WERI-Rb-1 (cell line): ENCODE measurements at places on chromosomes 13 and 19.

DNA sequence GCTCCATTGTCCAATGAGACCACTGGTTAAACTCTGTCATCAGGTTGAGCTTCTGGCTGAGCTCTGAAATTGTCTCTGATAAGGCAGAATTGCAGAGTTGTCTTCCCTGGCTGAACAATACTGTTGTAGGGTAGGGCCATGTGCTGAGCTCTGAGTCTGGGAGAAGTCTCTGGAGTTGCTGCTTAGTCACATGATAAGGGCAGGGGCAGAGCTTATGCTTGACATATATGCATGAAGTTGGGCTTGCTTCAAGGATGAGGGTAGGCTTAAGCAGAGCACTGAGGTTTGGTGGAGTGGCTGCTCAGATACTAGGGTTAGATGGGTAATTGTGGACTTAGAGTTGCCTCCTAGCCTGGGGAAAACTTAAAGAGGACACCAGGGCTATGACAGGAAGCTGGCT lies 946.3 kb upstream of the MIR17HG start:
- DNase-seq = no peak

DNA sequence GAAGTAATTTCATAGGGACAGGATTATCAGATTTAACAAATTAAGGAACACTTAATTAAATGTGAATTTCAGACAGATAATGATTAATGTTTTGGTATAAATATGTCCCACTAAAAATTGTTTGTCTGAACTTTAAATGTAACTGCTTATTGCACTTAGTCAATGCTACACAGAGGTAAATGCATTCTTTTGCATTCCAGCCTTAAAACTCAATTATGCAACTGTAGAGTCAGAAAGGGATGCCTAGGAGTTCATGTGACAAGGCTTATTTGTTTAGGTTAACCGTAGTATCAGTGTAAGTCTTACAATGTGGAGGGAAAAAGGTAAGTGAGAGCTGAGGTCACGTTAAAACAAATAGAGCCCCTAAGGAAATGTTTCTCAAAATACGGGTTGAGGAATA lies 347.2 kb upstream of the ARGLU1 start:
- no peak for DNase-seq

- no peak for DNase-seq
These were observed 621.1 kb upstream of the KLHL1 start for GRCh38 chr13:70729369-70729768.

- DNase-seq = peak; percentile 81
These were observed 11.1 kb downstream of the SLC7A10 start for GRCh38 chr19:33214596-33214995.

- no peak for DNase-seq
These were observed 6.9 kb downstream of the MYPOP start for GRCh38 chr19:45895519-45895972.

GRCh38 chr13:30119476-30119875 lies 187.9 kb downstream of the KATNAL1 start:
- DNase-seq = no peak

DNA sequence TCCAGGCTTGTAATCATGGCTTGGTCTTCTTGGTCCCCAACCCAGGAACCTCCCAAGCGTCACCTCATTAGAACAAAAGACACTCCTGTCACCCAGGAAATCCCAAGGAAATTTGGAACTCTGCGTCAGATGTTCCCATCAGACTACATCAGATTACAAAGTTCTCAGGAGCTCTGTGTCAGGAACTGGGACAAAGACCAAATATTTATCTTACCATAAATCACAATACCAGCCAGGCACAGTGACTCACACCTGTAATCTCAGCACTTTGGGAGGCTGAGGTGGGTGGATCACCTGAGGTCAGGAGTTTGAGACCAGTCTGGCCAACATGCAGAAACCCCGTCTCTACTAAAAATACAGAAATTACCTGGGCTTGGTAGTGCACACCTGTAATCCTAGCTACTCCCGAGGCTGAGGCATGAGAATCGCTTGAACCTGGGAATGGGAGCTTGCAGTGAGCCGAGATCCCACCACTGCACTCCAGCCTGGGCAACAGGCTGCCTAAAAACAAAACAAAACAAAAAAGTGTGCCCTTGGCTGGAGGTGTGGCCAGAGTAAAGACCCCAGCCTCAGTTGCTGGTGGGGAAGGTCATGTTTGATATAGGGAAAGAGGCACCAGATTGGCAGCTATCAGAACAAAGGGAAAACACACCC lies 16.7 kb upstream of the CCDC124 start:
- DNase-seq = no peak

DNA sequence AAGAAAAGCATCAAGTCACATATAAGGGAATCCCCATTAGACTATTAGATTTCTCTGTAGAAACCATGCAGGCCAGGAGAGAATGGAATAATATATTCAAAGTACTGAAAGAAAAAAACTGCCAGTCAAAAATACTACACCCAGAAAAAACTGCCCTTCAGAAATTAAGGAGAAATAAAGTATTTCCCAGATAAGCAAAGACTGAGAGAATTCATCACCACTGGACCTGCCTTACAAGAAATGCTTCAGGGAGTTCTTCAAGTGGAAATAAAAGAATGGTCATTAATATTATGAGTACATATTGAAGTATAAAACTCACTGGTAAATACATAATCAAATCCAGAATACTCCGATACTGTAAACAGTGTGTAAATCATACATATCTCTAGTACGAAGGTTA lies 35.9 kb downstream of the VWA8 start:
- DNase-seq = no peak

- peak; percentile 12 for DNase-seq
These were observed 29.0 kb upstream of the NBEA start for GRCh38 chr13:34913040-34913439.

DNA sequence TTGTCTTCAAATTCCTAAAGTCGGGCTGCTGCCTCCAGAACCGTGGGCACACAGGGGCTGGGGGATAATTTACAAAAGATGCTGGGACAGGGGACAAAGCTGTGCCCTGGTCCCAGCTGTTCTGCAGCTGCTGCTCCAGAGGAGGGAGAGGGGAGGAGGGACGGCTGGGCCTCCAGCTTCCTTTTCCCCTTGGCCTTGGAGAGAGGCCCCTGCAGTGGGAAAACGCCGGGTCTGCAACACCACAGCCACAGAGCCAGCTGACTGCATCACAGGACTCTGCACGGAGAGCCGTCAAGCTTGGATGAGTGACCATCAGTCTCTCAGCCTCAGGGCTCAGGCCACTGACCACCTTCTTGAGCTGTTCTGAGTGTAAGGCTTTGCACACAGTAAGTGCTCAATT lies 6.1 kb downstream of the DOCK6 start:
- DNase-seq = no peak

DNA sequence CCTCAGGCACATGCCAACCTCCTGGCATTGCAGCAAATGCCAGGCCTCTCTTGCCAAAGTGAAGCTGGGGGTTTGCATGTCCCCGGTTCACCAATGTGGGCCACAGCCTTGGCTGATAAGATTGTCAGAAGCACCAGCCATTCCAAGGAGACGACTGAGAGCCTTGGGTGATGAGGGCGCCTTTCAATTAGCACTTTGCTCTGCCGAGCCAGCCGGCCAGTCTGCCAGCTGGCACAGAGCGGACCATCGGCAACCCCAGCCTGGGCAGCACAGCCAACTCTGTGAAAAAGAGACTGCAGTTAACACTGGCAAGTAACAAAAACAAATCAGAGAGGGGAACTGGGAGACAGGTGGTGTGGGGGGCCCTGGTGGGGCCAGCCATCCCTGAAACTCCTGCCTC lies 67.3 kb downstream of the EFNB2 start:
- no peak for DNase-seq

DNA sequence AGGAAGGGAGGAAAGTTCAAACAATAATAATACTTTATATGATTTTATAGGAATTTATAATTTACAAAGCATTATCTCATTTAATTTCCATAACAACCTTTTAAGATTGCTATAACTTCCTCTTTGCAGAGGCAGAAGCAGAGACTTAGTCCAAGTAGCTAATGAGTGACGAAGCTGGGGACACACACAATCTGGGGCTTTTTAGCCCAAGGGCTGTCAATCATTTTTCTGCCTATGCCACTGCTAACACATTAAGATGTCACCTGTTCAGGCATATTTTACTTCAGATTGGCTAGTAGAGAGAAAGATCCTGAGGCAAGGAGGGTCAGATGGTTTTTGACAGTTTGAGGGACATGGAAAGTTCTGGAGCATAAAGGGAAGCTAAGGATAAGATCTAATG lies 12.6 kb downstream of the SCEL start:
- no peak for DNase-seq

DNA sequence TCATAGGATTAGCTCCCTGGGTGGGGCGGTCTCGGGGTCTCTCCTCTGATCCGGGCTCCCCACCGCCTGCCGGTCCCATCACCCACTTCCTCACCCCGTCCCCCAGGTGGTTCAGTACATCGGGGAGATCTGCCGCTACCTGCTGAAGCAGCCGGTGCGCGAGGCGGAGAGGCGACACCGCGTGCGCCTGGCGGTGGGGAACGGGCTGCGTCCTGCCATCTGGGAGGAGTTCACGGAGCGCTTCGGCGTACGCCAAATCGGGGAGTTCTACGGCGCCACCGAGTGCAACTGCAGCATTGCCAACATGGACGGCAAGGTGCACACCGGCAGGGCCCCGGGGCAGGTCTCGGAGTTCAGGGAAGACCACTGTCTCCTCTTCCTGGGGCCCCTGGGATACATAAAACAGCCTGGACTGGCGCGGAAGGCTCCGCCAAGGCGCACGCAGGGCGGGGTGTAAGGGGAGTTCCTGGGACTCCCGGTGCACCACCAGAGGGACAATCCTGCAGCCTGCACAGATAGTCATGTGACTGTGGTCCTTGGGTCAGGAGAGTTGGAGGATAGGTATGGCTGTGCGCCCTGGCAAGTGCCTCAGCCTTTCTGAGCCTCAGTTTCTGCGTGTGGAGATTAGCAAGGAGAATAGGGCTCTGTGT lies 14.2 kb upstream of the PGLS start:
- no peak for DNase-seq

DNA sequence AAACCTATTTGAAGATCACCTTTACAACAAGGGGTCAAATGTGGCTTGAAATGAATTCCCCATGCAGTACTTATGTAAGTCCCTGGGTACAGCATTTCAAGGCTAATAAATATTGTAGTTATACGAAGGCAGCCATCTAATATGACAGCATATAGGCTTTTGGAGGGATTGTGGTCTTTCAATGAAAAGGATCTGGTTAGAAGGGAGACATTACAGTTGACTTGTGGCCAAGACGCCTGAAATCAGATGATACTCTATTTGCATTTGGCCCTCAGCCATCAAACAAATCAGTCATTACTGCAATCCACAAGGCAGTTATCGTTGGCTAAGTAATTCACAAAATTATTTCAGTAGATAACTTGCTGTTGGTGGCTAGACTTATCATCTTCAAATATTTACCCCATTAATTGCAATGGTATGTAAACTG lies 242.7 kb downstream of the DCLK1 start:
- no peak for DNase-seq

DNA sequence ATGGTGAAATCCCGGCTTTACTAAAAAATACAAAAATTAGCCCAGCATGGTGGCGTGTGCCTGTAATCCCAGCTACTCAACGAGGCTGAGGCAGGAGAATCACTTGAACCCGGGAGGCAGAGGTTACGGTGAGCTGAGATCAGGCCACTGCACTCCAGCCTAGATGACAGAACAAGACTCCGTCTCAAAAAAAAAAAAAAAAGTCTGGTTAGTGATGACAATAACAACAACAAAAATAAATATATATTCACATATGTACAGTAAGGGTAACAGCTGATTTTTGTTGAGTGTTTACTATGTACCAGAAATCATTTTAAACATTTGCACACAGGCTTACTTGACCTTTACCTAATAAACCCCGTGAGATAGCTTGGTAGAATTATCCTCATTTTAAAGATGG lies 23.0 kb downstream of the RRAS start:
- DNase-seq = no peak

GRCh38 chr13:20428666-20429644 lies 96.7 kb downstream of the CRYL1 start:
- no peak for DNase-seq

GRCh38 chr13:113605866-113606438 lies 21.4 kb downstream of the TFDP1 start:
- no peak for DNase-seq

DNA sequence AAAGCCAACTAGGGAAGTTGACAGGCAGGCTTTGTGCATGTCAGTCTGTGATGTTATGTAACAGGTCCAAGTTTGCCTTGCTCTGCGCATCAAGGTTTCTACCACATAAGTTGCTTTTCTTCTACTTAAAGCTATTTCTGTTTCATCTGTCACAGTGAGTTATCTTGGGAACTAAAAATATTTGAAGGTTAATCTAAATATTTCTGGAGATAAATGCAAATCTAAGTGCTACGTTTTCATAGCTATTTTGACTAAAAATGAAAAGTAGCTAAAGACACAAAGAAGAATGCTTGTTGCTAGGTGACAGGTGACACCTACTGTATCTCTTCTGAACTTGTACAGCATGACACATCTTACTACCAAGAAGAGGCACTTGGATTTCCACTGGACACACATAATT lies 135.6 kb downstream of the KLF12 start:
- DNase-seq = no peak

- no peak for DNase-seq
These were observed 127.2 kb upstream of the TSC22D1 start for GRCh38 chr13:44703371-44703770.

- no peak for DNase-seq
These were observed 2.5 kb downstream of the IL4I1 start for GRCh38 chr19:49894011-49894664.

DNA sequence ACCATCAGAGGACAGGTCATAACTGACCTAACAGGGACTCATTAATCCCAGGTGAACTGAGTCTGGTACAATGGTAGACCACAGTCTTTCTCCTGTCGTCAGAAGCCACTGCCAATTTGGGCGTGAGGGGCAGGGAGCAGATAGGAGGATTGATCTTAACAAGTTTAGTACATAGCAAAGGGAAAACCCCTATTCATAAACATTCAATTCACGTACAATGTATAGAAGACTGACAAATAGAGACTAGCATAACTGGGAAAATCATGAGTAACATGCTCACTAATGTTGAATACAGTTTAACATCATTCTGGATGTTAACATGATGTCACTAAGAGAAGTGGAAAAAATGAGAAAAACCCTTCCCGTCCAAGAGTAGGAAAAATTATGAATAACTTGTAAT lies 54.1 kb downstream of the SLC7A1 start:
- DNase-seq = no peak

GRCh38 chr13:79654520-79654919 lies 173.6 kb downstream of the NDFIP2 start:
- DNase-seq = no peak

DNA sequence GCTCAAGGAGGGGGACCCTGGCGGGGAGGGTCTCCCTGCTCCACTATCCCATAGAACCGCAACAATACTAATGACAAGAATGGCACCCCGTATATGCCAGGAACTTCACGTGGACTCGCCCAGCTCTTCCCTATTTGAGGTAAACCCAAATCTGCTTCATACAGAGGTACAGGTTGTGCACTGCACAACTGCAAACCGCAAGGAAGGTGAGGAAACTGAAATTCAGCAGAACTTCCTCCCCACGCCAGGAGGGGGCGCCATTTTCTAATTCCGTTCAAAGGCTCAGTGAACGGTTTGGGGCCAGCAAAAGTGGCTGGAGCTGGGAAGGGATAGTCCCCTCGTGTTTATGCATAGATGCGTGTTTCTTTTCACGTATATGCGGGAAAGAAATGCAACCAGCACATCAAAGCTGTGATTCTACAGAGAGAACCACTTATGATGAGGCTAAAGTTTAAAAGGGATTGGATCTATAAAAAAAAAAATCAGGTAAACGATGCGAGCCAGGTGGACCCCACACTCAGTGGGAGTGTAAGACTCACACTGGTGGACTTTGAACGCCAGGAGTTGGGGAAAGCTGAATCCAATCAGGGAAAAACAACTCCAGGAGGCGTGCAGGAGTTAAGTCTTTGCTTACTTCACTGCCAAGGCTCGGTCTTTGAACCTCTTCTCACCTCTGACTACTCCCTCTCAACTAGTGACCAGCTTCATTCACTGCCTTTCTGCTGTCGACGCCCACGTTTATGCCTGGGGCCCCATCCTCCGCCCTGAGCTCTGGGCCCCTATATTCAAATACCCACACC lies 20.3 kb downstream of the C19orf81 start:
- peak; percentile 58 for DNase-seq
